ENCODE measurements at places on chromosomes 4 and X.

- DNase-seq, result no peak
These were observed 645.3 kb downstream of the TLL1 start for GRCh38 chr4:166518315-166518714.

GRCh38 chr4:110641218-110641617 lies 18.3 kb upstream of the PITX2 start:
- DNase-seq, result no peak

DNA sequence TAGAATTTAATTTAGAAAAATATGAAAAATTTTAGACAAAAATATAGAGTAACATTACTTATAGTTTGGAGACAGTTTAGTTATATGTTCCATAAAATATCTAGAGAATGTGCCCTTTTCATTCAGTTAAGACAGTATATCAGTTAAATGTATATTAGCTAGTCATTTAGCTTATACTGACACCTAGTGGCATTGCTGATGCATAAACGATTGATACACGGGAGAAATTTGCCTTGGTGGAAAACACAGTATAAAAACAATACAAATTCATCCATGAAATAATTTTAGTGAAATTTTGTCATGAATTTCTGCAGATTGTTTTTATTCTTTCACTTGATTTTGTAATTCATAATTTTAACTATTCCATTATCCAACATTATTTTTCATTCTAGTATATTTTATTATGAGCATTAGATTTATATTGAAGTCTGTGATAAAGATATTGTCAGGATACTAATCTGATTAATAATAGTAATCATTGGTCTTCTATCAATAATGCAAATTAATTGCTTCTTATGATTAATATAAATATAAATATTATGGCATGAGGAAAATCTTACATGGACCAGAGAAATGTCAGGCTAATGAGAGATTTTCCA lies 219.0 kb downstream of the TLL1 start:
- DNase-seq, result peak; percentile 1

- DNase-seq, result no peak
These were observed 83.2 kb upstream of the ARHGAP24 start for GRCh38 chr4:85391589-85392410.

DNA sequence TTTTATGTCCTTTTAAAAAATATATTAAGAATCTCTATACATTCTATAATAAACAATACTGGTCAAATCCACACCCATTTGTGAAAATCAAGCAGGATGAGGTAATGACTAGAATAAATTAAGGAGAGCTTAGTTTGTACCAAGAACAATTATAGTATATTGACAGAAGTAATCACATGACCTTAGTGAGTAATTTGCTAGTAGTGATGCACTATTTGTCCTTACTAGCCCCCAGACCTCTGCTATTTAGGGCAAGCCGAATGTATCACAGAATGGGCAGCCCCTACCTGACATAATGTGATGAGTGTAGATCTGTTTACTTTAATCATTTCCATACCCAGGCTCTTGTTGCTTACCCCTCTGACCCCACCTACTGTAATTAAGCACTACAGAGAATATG lies 15.8 kb downstream of the ATP1B4 start:
- DNase-seq, result no peak
